Right hindlimb (tissue), 1 donor: ENCODE measurements at places on chromosomes 4 and X.
A peak's percentile ranks its signal among the peaks of the same experiment; 100 is the strongest.

DNA sequence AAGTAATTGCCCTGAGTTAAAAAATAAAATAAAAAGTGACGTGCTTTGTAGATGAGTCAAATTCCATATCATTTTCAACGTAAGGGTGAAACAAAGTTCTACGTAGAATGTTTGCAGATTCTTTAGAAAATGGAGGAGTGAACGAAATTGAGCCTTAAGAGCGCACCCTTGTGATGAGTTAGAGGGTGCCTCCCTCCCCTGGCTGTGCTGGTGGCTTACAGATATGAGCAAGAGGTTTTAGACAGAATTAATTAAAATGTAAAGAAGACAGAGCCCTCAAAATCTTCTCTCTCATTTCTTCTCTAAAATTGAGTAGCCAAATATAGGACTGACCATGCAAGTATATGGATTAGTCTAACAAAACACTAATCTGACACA is 30.2 kb upstream of the LGI2 start:
- DNase-seq: no peak

- DNase-seq: no peak
These were observed 46.9 kb upstream of the TAB3 start for GRCh38 chrX:30935985-30936384.

- peak; percentile 32 for DNase-seq
These were observed 645 bp downstream of the AMMECR1 start for GRCh38 chrX:110317061-110317819.

DNA sequence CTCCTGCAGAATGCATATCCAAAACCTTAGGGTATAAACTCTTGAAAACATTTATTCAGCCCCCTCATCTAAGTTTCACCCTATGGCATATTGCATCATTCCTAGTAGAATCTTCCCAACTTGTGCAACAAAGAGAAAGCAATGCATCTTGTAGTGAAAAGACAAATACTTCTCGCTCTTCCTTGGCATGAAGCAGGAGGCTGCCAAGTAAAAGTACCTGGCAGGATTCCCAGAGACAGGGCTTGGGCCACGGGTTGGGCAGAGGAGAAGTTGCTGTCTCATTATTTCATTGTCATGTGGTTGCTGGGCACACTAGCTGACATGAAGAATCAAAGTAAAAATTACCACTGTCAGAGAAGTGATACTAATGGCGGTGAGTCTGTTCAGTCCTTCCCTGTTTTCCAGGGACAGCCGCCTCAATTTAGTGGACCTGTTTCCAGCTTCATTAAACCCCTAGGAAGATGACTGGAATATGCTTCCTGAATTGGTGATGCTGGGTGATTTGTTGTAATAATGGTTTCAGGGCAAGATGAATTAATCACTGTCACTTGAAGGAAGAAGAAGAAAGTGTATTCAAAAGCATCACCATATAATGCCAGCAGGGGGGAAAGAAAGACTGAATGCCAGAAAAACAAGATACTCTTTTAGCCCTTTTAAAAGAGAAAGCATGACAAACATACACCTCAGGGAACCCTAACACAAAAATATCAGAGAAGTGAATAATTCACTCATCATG is 380.5 kb upstream of the IGFBP7 start:
- DNase-seq: no peak

GRCh38 chrX:153353416-153353815 is 19.5 kb downstream of the ZNF275 start:
- no peak for DNase-seq

GRCh38 chr4:1608196-1608820 is 75.8 kb downstream of the FAM53A start:
- peak; percentile 10 for DNase-seq

DNA sequence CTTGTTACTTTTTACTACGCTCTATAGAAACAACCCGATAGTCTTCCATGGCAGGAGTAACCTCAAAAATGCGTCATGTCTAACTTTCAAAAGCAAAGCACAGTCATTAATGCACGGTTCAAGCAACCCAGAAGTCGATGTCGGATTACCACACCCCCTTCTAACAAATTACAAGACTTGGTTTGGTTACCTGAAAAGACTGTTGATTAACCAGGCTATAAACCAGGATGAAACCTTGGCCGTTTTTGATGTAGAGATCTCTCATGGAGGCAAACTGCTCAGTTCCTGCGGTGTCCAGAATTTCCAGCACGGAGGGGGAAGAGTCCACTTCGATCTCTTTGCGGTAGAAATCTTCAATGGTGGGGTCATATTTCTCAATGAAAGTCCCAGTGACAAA is 2.4 kb downstream of the RAP2C start:
- DNase-seq: no peak

DNA sequence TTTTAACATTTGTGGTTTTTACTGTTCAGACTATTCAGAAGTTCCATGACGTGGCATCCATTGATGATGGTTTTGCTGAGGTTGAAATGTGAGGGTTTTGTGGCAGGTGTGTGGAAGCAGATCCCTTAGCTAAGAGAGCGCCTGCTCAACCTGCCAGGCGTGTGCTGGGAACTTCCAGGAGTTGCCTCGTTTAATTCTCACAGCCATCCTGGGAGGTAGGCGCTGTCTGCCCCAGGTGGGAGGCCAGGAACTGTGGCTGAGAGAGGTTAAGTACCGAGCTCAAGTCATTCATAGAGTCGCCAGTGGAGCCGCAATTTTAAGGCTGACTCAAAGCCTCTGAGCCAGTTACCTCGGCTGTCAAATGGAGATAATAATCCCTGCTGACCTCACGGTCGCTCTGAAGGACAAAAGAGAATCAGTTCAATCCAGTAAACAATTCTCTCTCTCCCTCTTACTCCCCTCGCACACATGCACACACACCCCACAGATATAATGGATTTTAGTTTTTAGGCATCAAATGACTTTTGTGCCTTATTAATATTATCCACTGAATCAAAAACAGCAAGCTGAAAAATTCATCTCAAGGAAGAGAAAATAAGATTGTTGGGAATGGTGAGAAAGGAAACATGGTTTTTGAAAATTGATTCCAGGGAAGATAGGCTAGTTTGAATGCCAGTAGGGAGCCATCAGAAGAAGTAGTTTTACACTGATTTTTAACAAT is 171.3 kb downstream of the PTTG2 start:
- DNase-seq: no peak

GRCh38 chr4:9875516-9875915 is 94.1 kb downstream of the DRD5 start:
- DNase-seq: no peak
